ENCODE measurements at places on chromosomes 3 and 15. TPM values are rescaled to one million over a fixed set of nuclear protein-coding genes. Genes with fewer than 3 reads are reported as not detected.
A peak's percentile ranks its signal among the peaks of the same experiment; 100 is the strongest.

The FRMD5 gene
- not detected for total RNA-seq

DNA sequence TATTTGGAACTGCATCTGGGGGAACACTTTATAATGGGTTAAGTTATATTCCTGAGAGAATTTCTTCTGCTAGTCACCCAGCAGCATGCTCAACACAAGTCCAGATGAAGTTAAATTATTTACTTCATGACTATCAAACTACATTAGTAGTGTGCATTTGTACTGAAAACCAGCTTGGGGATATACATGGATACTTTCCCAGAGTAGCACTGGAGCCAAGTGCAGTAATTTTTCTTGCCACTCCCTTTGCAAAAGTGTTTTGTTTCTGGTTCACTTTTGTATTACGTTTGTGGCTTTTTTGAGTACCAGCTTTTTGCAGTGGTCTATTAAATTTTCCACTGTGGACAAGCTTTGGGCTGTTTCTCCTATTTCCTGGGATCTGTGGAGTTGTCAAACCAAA is 243.0 kb downstream of the AGBL1 start:
- DNase-seq: no peak

The ACKR2 gene
- 0.51 TPM for total RNA-seq

- peak; percentile 87 for DNase-seq
Observed at GRCh38 chr3:49805367-49805782, 2.3 kb downstream of the INKA1 start.

DNA sequence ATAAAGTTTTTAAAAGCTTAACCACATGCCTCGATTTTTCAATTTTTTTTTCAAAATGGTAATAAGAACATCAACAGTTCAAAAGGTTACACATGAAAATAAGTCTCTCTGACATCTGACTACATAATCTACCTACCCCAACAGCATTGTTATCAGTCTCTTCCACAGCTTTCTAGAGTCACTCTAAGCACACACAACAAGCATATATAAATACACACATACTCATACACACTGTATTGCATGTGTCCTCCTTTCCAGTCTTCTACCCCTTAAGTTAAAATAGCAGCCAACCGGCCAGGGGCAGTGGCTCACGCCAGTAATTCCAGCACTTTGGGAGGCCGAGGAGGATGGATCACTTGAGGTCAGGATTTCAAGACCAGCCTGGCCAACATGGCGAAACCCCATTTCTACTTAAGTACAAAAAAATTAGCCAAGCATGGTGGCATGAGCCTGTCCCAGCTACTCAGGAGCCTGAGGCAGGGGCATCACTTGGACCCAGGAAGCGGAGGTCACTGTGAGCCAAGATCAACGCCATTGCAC is 12.2 kb downstream of the TBL1XR1 start:
- DNase-seq: no peak

DNA sequence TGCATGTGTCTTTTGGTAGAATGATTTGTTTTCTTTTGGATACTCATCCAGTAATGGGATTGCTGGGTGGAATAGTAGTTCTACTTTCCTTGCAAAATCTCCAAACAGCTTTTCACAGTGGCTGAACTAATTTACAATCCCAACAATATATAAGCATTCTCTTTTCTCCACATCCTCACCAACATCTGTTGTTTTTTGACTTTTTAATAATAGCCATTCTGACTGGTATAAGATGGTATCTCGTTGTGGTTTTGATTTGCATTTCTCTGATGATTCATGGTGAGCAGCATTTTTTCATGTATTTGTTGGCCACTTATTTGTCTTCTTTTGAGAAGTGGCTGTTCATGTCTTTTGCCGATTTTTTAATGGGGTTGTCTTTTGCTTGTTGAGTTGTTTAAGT is 55.8 kb downstream of the ST8SIA2 start:
- no peak for DNase-seq

The STRA6 gene
- total RNA-seq: not detected

The PPP1R14D gene
- total RNA-seq: 0.51 TPM

The VPS8 gene
- 45.2 TPM for total RNA-seq

DNA sequence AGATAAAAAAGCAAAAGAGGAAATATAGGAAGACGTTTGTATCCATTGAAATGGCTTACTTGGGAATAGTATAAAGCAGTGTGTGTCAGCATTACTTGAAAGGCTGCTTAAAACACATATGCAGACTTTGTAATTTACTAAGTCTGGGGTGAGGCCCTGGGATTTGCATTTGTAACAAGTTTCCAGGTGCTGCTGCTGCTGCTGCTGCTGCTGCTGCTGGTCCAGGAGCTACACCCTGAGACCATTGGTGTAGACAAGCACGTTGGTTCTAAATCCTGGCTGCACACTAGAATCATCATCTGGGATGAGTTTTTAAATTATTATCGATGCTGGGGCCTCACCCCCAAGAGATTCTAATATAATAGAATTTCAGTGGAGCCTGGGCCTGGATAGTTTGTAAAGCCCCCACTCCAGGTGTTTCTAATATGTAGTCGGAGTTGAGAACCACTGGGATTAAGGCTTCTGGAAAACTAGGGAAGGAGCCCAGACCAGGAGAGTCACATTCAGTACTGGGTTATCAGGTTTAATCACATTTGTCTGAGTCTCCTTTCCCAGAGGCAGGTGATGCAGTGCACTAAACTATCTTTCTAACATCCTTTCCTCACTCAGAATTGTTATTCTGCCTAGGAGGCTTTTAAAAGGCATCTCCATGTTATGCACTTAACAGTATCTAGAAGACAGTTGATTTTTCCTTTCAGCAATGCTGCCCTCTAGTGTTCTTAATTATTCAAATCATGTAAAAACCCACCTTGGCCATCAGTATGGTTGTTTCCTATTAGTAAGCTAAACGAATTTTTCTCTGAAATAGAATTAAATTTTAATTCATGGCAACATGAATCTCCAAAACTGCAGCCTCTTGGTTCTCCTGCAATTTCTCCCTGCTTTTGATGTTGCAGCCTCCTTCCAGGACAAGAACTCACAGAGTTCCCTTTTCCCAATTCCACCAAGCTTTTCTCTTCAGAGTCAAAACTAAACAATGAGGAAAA is 45.4 kb downstream of the SSR3 start:
- DNase-seq: no peak

The RASGRF1 gene
- not detected for total RNA-seq

GRCh38 chr3:190853464-190853863 is 9.0 kb downstream of the GMNC start:
- DNase-seq: no peak

GRCh38 chr3:71194785-71195184 is 388.7 kb downstream of the FOXP1 start:
- DNase-seq: no peak

DNA sequence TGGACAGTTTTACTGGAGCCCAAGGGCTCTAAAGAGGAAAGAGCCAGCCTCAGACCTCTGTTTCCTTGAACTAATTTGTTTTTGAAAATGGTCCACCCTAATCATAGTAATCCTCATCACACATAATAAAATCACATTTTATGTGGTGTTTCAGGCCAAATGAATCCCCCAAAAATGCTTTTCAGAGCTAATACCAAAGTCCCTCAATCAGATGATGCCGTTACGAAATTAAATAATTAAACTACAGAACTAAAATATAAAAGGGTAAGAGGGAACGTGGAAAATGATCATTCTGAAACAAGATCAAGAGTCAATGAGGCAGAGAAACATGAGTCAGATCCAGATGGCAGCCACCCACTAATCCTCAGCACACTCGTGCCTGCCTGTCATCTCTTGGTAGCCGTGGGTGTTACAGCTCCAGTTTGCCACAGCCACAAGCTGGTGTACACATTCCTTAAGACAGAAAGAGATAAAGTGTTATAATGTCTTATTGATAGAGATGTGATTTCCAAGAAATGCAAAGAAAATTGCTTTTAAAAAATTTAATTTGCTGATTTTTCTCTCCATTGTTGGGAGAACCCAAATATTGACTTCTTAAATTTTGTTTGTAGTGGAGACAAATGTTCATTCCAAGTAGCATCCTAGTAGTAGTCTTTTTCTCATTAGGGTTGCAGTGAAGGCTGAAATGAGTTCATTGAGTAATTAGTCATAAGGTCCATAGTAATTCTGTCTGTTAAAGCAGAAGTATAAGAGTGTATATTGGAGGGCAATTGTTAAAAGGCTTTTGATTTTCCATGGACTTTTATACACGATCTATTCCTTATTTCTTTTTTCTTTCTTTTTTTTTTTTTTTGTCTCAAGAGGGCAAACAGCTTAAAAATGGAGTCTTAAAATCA is 104.2 kb downstream of the AGBL1 start:
- peak; percentile 78 for DNase-seq

The NDN gene
- 12.4 TPM for total RNA-seq

DNA sequence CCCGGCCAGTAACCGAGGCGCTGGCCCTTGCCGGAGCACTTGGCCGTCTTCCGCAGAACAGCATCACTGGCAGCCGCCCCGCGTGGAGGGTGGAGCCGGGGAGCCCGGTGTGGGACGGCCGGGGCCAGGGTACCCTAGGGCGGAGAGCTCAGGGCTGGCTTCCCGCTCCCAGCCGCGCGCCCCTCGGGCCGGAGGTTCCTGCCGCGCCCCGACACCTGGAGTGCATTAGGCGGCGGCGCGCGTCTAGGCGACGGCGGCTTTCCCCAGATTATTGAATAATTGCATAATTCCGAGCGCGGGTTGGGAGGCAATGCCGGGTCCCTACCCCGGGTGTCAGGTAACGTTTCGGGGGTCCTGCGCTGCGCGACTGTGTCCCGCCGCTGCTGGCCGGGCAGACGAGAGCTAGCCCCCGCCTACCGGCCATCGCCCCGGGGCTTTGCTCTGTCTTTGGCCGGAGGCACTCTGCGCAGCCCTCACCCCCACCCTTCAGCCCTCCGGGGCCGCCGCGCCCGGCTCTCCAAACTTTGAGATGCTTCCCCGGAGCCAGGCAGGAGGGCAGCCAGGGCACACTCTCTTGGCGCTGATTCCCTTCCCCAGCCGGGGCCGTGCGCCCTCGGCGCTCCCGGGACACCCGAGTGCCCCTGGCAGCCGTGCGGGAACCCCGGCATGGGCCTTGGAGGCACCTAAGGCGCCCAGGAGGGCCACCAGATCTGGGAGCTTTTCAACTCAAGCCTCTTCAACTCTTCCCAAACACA is 749 bp downstream of the ITGA11 start:
- no peak for DNase-seq

DNA sequence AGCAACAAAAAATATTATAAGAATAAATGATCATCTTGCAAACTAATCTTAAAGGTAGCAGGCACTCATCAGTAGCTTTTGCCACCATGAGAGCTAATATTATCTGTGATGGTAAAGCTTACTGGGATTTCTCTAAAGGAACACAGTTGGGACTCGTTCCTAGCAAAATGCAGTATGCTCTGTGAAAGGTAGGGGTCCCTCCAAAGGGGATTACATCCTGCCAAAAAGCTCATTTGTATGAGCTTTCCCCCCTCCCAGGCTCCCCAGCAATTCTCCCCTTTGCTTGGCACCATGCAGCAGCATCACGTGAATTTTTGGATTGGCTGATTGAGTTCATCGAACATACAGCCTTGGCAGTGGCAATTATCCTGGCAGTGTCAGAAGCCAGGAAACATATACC is 361.0 kb upstream of the PLSCR5 start:
- DNase-seq: no peak

The MYZAP gene
- 1.3 TPM for total RNA-seq

DNA sequence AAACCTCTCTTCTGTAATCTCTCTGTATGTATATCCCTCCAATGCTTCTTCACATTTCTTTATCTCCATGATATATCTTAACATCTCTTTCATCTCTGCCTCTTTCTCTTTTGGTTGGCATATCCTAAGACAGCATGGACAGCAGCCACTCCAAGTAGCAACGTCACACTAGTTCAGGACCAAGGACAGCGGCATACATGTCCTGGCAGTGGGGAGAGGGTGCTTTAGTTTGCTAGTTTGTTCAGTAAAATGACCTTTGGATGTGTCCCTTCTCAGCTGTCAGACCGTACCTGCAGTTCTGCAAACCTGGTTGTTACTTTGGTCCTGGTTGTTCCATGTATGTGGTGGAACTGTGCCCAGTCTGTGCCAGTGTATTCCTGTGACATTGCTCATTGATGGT is 225.6 kb upstream of the ROPN1 start:
- DNase-seq: no peak

The CYP1A2 gene
- not detected for total RNA-seq

The CASR gene
- not detected for total RNA-seq

GRCh38 chr3:49705390-49705960 is 14.0 kb downstream of the AMIGO3 start:
- no peak for DNase-seq

- no peak for DNase-seq
Observed at GRCh38 chr3:174541708-174542315, 317.3 kb upstream of the NAALADL2 start.

The ZNF774 gene
- total RNA-seq: 8.0 TPM

The OXSM gene
- total RNA-seq: 26.3 TPM

The CLEC3B gene
- total RNA-seq: 23.2 TPM

All from gastrocnemius medialis (tissue), 4 donors.